ENCODE measurements at places on chromosomes 12 and 14.
A peak's percentile ranks its signal among the peaks of the same experiment; 100 is the strongest.

GRCh38 chr12:62839869-62840660 is 94.9 kb downstream of the PPM1H start:
- no peak for DNase-seq

DNA sequence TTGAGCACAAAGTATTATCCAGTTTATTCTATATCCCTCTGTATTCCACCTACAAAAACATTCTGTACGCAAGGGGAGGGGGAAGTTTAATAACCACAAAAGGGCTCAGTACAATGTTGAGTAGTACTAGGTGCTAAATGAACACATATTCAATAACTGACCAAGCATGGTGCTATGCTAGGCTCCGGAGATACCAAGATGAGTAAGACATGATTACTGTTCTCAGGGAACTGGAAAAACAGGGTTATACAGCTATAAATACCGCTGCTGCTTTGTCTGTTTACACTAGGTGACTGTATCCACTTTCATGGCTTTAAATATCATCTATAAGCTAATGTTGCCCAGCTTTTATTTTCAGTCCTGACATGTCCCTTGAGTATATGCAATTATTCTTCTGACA is 135.8 kb downstream of the INSM2 start:
- DNase-seq = peak; percentile 93

DNA sequence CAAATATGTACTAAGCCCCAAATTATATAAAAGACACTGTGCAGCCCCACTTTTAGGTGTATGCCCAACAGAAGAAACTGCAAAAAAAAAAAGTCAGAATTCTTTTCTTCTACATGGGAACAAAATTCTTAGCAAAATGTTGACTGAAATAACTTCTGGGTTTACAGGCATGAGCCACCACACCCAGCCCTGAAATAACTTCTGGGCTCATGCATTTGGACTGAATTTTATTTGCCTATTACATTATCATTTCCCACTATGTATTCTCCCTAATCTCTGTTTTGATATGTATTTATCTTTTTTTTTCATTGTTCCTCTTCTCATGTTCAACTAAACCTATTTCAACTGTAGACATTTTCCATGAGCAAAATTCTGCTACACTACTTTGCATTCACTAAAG is 169.2 kb downstream of the GRIN2B start:
- DNase-seq = no peak

DNA sequence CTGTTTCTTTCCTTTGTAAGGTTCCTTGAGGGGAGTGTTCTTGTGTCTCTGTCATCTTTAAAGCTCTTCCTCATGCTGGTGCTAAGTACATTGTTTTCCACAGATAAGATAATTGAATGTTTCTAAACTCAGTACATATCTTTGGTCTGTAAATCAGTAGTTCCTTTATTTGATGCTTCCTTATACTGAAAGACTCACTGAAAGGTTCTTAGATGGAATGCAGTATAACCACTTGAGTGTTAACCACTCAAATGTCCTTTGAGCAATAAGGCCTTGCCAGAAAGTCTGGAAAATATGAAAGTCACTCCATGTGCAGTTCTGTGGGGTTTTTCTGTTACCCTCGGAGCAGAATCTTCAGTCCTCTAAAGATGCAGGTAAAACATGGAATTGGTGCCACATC is 23.0 kb upstream of the RNU6-8 start:
- peak; percentile 34 for DNase-seq

- DNase-seq = no peak
These were observed 282.5 kb upstream of the AMIGO2 start for GRCh38 chr12:47362126-47362705.

DNA sequence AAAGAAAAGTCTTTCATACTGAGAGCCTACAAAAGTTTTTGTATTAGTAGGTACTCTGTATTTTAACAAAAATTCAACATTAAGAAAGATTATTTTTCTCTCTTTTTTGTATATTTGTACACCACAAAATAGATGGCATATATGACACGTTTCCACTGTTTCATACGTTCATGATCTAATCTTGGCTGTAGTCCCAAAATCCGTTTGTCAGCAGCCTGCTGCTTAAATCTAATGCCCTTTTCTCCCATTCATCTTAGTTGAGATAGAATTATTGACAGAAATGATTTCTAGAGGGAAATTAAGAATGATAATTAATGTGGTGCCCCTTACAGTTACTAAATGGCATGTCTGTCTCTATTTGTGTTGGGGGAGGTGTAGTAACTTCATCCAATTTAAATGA is 140.7 kb upstream of the NOVA1 start:
- DNase-seq = no peak

DNA sequence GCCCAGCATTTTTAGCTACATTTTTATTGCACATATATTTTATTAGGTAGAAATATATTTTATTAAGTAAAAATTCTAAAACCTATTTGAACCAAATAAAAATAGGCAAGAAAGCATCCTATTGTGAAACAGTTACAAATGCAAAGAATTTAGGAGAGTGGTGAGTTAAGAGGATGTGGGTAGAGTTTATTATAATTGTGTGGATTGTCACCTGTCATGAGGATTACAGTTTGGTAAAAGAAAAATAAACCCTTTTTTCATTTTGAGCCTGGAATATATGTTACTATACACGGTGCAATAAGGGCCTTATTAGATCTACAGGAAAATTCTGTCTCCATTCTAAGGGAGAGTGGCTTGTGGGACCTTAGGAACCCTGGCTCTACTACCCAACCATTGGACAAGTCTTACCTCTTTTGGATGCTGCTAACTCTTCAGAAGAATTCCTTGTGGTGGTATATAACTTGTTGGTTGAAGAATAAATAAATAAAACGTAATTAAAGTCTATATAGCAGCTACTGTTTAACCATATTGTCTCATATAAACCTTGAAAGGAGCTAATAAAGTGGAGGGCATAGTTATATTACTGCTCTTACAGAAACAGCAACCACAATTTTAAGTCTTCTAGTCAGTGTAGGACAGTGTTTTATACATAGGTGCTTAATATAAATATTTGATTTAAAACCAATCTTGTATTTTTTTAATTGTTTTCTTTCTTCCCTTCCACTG is 67.8 kb downstream of the FGD4 start:
- no peak for DNase-seq

- DNase-seq = peak; percentile 84
These were observed 25.6 kb upstream of the CPNE8 start for GRCh38 chr12:38930990-38931389.

GRCh38 chr12:113463746-113464451 is 7.8 kb downstream of the LHX5 start:
- peak; percentile 82 for DNase-seq

- no peak for DNase-seq
These were observed 26.2 kb downstream of the TCP11L2 start for GRCh38 chr12:106328735-106329134.

GRCh38 chr12:80187660-80188090 is 88.3 kb downstream of the OTOGL start:
- DNase-seq = peak; percentile 82

- DNase-seq = peak; percentile 66
These were observed 9.2 kb upstream of the HIP1R start for GRCh38 chr12:122825773-122826724.

DNA sequence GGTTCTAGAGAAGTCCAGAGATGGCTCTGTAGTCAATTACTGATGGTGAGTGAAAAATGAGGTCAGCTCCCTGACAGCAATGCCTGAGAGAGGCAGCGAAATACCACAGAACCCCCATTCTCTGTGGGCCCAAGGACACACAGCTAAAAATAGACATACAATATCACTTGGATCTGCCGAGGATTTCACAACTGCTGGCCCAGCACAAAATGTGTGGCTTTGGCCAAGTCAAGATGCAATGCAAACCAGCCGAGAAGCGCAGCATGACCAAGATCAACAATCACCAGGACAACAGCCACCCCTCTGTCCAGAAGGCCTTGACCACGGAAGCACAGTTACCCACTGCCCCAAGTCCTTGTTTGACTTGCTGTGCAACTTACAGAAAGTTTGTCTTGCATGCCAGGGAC is 52.2 kb downstream of the CKAP4 start:
- no peak for DNase-seq

- no peak for DNase-seq
These were observed 72.7 kb upstream of the PPP4R3A start for GRCh38 chr14:91582761-91583160.

DNA sequence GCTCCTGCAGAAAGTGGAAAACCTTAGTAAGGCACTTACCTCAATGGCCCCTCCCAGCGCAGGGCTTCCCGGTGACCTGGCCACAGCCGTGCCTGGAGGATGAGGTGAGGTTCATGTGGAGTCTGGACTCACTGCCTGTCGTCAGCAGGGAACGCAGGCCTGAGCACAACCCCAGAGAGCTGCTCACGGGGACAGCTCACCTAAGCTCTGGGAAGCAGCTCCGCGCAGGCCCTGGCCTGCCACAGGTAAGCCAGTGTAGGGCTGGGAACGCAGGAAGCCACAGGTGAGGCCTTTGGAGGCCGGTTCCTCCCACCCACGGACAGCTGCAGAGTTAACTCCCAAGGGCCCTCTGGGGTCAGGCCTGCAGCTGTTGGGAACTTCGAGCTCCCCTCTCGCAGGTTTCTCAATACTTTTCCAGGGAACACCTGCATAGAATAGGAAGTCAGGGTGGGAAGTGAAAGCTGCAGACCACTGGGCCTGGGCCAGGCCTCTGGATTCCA is 32.7 kb downstream of the ANAPC7 start:
- no peak for DNase-seq

GRCh38 chr14:103072595-103073366 is 11.2 kb upstream of the LBHD2 start:
- peak; percentile 12 for DNase-seq

DNA sequence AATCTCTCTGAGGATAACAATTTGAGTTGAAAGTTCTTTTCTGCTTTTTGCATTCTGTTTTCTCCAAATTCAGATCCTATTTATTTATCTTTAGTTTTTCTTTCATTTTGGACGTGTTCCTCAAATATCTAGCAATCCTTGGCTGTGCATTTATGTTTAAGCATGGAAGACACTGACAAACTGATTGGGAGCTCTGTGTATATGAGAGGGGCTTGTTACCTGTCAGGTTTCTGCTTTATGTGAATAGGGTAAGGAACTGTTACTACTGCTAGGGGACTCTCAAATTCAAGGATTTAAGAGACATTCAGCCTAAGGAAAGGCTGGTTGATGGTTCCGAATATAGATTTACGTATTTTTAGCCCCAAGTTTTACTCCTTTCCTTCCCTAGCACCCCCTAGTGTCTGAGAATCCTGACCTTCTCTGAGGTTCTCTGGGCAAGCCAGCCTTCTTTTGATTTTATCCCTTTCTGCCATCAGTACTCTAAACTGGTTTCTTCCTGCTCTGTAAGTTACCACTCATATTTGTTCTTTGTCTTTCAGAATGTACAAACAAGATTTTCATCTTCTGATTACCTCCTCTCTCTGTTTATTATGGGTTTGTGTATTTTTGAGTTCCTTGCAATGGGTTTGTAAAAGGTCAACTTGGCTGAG is 30.5 kb downstream of the YLPM1 start:
- no peak for DNase-seq

DNA sequence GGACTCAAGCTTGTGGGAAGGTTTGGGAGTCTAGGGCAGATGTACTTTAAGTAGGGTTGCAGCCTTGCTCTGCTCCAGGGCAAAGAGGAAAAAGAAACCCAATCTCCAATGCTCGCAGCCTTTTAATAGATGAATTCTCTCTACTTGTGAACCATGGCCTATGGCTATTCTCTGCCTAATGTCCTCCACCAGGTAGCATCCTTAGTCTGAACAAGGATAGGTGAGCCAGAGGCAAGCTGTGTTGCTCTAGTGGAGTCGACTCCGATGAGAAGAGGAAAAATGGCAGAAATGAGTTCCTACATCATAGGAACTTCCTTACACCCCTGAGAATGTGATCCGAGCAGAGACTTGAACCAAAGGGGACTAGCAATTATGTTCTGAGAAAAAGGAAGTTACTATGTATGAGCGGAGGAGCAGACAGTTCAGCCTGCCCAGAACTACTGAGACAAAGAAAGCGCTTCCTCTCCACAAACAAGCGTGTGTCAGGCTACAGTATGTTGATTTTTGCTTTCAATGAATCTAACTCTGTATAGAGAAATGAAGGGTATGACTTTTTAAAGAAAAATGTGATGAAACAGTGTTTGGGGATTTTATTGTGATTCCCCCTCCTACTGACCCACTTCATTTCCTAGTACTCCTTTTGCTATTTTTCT is 153.6 kb upstream of the ARID2 start:
- DNase-seq = no peak

DNA sequence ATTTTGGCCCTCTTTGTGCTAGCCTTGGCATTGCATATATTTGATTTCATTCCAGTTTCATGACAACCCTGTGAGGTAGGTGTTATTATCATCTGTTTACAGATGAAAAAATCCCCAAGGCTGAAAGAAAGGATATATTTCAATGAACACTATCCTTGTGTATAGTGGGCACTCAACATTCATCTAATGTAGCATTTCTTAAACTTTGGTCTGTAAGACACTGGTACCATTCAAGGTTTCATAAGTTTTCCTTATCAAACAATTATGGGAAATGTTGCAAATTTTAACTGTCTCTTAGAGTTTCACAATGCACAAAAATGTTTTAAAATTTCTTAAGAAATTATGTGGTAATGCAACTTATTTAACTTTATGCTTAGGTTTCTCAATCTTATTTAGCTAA is 44.3 kb downstream of the ATP23 start:
- no peak for DNase-seq

DNA sequence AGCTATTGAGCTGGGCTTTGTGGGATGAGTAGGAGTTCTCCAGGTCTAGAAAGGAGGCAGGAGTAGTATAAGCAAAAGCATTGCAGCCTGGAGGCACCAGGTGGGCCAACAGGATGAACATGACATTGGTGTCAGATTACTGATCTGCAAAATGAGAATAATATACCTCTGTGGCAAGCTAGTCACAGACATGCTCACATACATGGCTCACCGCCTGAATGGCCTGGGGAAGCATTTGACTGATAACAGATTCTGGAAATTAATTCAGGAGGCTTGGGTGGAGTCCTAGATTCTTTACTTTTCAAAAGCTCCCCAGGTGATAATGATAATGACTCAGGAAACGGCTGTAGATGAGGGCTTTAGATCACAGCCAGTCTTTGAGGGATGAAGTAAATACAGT is 709 bp downstream of the TCL1B start:
- no peak for DNase-seq

DNA sequence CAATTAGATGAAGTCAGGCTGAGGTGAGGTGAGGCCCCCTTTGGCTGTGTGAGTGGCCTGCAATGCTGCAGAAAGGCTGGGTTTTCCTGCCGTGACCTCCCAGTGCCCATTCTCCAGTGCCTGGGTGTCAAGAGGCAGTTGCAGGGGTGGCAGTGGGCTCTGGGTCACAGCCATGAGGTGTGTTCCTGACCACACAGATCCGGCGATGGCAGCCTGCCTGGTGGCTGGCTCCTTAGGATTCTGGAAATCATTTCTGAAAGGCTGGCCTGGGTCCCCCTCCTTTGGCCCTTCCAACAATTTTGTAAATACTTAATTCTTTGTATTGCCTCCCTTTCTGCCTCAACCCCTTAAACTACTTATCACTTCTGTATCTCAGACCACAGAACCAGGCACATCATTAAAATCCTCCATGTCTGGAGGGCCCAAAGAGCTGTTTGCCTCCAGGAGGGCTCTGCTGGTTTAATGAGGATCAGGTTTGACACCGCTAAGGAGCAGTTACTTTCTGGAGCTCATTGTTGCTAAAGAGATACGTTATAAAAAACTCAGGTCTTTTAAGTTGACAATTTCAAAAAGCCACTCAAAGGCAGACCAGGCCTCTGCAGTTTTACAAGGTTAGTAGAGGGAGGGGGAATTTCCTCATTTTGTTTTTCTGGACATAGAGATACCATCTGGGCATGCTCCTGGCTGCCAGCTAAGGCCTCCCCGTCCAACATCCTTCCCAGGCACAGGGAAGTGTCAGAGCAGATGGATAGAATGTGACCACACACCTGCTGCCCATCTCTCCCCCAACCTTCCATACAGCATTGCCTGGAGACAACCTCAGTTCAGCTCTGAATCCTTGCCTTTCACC is 204.4 kb downstream of the FOXN3 start:
- DNase-seq = peak; percentile 20
